Activated CD8-positive, alpha-beta memory T cell treated with anti-CD3 and anti-CD28 coated beads for 1 hour (primary cell): ENCODE measurements at places on chromosomes 1 and 21.

DNA sequence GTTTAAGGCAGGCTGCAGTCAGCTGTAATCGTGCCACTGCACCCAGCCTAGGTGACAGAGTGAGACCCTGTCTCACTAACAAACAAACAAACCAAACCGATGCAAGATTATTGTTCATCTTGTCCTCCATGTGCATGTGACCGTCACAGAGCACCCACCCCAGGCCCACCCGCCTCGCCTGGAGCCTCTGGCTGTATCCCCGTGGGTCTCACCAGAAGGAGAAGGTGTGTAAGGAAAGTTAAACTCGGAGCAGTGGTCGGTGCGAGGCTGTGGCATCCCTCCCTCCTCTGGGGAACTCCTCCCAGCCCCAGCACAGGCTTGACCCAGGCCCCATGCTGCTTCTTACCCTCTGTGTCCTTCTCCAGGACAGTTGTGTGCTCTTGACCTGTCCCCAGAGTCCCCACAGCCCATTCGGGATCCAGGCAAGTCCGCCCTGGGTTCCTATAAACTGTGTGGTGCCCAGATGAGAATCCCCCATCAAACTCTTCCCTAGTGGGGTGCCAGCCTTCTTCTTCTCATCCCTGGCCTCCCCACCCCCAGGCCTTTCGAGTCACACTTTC lies 318.4 kb downstream of the AJAP1 start:
- DNase-seq = no peak

DNA sequence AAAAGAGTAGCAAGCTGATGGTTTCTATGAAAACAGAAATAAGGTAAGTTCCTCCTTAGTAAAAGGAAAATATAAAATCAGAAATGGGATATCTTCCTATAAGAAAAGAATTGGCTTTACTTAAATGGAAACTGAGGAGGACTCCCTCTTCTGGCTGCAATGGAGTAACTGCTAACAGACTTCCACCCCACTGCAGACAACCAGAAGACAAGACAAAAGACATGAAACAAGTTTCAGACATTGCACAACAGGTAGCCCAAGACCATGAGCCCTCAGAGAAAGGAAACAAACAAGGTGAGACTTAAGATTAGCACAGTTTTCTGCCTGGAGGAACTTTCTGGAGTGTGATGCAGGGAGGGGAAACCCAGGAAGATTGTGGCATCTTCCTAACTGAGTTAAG lies 17.0 kb upstream of the OLFML2B start:
- DNase-seq = no peak

DNA sequence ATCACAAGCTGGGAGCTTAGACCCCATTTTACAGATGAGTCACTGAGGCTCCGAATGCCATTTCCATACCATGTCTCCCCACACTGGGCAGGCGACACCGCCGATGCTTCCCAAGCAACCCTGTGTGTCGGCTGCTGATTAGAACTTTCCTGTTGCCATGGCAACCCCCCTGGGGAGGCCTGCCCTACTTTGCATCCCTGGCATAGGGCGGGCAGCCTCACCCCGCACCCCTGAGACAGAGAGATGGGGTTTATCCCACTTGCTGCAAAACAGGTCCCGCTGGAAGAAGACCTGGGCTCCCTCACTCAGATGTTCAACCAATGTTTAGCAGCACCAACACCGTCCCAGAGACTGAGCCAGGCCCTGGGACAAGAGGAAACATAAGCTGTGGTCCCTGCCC lies 81.5 kb downstream of the CAMK2N1 start:
- DNase-seq = no peak

- no peak for DNase-seq
Observed at GRCh38 chr1:227725046-227725445, 10.1 kb downstream of the JMJD4 start.

- no peak for DNase-seq
Observed at GRCh38 chr1:171500803-171501202, 15.5 kb downstream of the PRRC2C start.

GRCh38 chr1:170200621-170201397 lies 55.0 kb downstream of the NTMT2 start:
- no peak for DNase-seq

- peak; percentile 14 for DNase-seq
Observed at GRCh38 chr1:17335821-17336710, 28.1 kb downstream of the PADI4 start.

GRCh38 chr1:67431869-67432578 lies 1.8 kb upstream of the SERBP1 start:
- DNase-seq = no peak

- DNase-seq = no peak
Observed at GRCh38 chr1:239511875-239512274, 125.5 kb downstream of the CHRM3 start.

DNA sequence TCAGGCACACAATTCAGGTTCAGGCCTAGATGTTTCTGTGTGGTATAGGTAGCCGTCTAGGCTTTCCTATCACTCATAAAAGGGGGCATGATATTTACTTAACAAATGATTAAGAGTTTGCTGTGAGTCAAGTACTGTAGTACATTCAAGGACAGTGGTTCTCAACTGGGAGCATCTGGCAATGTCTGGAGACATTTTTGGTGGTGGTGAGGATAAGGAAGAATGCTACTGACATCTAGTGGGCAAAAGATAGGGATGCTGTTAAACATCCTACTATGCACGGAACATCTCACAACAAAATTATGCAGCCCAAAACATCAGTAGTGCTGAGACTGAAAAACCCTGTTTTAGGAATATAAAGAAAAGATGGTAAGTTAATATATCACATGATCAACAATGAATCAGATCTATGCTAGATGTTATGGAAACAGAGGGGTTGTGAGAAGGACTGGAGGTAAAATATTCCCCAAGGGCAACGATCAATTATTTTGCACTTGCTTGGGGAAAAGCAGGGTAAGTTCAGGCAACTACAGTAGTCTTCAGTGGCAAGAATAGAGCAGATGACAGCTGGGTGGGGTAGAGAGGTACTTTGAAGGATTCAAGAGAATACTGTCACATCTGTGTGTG lies 4.9 kb downstream of the DNTTIP2 start:
- no peak for DNase-seq

- no peak for DNase-seq
Observed at GRCh38 chr1:76854255-76854654, 13.0 kb upstream of the ST6GALNAC5 start.

DNA sequence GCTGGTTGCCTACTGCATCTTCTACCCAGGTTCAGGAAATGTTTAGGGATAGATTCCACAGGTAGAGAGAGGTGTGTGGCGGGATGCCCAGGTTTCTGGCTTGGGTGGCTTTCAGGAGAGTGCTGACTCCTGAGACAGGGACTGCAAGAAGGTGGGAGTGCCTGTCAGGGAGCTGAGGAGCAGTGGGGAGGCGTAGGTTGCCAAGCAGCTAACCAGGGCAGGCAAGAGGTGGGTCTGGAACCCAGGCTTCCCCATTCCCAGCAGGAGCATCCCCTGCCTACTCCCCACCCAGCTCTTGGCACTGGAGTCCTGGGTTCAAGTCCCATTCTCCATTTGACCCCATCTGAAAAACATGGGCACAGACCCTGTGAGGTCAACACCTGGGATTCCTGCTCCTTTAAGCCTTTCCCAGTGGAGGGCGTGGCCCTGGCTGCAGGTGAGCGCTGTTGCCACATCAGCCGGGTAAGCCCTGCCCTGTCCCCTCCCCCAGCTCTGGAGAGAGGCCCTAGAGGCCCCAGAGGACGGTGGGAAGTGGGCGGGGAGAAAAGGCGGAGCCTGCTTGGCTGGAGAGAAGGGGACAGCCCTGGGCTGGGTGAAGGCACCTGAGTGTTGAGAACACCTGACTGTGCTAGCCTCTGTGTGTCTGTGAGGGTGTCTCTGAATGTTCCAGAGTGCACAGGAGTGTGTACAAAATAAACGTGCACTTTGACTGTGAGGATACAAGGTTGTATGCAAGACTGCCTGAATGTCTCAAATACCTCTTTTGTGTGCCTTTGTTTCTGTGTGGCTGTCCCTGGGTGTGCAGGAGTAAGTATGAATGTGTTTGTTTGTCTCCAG lies 14.0 kb upstream of the SYNC start:
- no peak for DNase-seq

GRCh38 chr1:73042403-73042802 lies 760.1 kb upstream of the NEGR1 start:
- no peak for DNase-seq

DNA sequence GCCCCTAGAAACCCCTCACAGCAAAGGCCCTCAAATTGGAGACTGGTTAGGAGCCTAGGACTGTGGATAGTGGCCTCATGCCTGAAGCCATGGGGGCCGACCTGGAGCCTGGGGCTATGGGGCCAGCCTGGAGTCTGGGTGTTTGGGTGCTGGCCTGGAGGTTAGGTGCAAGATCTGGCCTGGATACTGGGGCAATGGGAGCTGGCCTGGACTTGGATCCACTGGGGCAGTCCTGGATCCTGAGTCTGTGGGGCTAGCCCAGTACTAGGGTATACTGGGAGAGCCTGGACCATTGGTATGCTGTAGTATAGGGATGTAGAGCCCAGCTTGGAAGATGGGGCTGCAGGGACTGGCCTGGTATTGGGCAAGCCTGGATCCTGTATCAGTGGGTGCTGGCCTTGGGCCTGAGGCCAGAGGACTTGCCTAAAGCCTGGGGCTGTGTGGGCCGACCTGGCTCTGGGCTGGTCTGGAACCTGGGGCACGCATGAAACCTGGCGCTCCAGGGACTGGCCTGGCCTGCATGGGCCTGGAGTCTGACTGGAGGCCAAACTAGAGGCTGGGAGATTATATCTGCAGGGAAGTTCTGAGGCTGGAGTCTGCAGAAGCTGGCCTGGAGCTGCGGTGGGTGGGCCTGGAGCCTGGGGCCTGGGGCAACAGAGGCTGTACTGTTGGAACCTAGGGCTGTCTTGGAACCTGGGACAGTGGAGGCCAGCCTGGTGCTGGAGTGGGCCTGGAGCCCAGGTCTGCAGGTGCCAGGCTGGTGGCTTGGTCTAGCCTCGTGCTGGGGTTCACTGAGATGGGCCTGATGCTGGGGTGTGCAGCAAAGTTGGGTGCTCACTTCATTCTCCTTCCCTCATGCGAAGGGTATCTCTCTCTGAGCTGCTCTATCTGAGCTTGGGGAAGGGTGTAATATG lies 12.6 kb upstream of the DENND1B start:
- DNase-seq = no peak

GRCh38 chr1:182615468-182616129 lies 11.4 kb upstream of the RGS16 start:
- no peak for DNase-seq

DNA sequence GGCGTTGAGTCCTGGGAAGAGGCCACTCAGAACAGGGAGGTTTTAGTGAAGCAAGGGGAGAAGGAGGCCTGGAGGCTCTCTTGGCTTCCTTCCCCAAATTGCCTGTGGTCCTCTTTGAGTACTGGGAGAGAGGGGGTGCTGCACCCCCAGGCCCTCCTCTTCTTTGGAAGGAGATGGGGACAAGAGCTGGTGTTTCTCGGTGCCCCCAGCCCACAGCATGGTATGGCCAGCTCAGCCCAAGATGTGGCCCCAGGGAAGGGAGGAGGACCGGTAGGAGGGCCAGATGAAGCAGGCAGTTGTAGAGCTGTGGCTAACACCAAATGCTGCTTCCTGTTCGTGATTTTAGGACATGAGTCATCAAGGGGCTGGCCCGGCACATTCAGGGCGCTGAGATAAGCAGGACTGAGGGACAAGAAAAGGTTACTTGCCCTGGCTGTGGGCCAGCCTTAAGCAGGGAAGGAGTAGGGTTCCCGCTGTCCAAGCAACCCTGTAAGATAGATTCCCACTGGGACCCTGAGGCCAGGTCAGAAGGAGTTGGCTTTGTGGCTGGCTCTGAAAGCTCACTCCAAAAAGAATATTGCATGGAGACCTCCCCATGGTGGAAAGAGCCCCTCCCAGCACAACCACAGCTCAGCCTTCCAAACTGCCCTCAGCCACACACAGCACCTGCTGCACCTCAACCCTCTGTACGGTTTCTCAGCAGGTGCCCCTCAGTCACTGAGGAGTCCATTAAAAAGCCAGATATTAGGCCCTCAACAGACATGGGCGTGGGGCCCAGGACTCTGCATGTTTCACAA lies 4.9 kb upstream of the TNFRSF1B start:
- no peak for DNase-seq

GRCh38 chr1:2126331-2127186 lies 68.0 kb downstream of the FAAP20 start:
- no peak for DNase-seq

DNA sequence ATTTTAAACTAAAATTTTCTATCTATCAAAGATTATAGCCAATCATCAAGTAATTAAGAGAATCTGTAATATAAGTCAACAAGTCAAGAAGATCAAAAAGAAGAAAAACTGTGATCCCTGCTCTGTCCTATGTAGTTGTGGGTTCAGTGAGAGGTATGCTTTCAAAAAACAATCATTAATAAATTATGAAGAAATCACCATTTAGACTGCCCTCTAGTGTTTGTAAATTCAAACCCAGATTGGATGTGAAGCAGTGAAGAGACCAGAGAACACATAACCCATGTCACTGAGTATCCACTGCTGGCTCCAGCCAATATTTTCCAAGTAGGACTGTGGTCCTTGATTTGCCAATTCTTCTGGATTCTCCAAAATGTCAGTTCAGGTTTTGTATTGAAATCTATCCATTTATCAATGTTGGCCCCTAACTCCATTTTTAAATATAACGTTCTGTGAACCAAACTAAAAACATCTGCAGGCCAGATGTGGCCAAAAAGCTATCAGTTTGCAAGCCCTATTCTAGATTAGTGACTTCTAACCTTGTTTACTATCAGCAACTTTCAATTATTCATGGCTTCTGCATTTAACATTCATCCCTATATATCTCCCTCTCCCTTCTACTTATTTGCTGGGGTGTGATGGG lies 467.5 kb upstream of the CXADR start:
- DNase-seq = no peak

DNA sequence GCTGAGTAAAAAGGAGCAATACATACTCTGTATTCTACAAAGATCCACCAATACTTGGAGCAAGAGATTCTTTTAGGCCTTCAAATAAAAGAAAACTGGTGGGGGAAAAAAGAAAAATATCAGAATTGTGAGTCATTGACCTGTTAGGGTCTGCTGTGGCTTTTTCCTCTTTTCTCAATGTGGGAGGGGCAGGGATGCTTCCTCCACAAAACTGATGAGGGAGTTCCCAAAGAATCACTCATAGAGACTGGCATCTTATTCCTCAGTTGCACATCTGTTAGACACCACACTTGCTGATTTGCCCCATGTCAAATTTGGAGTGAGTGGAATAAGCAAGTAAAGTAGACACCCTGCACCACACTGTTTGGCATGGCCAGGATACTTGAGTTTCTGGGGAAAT lies 16.6 kb downstream of the C1orf141 start:
- no peak for DNase-seq

DNA sequence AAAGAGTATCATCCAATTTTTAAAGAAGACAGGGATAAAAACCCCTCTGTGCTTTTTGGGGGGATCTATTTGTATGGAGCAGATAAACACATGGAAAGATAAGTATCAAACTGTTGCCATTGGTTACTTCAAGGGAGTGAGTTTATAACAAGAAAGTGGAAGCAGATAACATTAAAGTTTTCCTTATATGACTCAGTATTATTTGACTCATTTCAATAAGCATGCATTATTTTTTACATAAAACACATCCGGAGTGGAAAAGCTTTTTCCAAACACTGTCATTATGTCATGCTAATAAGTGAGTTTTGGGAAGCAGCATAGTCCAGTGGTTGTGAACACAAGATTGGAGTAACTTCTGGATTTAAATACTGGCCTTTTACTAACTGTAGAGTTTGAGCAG lies 452.2 kb downstream of the LTN1 start:
- no peak for DNase-seq

GRCh38 chr1:175198332-175198731 lies 5.8 kb upstream of the KIAA0040 start:
- no peak for DNase-seq

GRCh38 chr21:37800456-37801061 lies 115.7 kb downstream of the KCNJ6 start:
- no peak for DNase-seq
